ENCODE measurements at places on chromosomes 5 and 9. TPM values are rescaled to one million over a fixed set of nuclear protein-coding genes. Genes with fewer than 3 reads are reported as not detected.

LCN9 gene
- not detected for total RNA-seq

- no peaks in the 10 kb centered on the region for H3K36me3 ChIP-seq
- H3K27me3 ChIP-seq: peaks cover 2% of the 10 kb centered on the region
- no peak overlapping the region for H3K27ac ChIP-seq
- no peak for DNase-seq
These were observed 28.2 kb downstream of the HTR4 start for GRCh38 chr5:148626081-148626613.

DNA sequence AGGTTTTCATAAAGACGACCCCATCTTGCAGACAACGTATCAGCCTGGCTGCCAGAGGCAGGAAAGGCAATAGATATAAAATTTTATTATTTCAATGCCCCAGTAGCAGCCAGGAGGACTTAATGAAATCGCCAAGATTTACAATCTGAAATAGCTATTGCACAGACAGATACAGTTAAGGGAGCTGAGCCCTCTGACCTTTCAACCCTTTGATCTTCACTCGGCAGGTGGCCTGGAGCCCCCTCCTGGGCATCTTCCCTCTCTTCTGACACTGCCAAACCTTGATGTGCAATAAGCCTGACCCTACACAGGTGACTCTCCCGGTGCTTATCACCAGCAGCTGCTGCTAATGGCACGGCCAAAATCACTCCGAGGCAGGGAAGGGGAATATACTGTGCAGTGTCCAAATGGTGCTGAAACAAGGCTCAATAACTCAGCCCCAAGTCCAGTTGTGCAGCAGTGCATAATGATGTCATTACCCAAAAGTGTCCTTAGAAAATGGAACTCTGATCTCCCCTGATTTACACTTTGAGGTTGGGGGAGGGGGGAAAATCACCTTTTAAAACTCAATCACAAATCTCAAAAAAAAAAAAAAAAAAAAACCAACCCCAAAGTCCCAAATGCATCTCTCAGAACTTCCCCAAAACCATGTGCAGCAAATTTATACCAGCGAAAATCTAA lies 242.0 kb downstream of the CRB2 start:
- H3K4me3 ChIP-seq: no peak overlapping the region
- H3K27ac ChIP-seq: no peak overlapping the region
- DNase-seq: no peak
- H3K4me1 ChIP-seq: peaks cover 3% of the 10 kb centered on the region

DNA sequence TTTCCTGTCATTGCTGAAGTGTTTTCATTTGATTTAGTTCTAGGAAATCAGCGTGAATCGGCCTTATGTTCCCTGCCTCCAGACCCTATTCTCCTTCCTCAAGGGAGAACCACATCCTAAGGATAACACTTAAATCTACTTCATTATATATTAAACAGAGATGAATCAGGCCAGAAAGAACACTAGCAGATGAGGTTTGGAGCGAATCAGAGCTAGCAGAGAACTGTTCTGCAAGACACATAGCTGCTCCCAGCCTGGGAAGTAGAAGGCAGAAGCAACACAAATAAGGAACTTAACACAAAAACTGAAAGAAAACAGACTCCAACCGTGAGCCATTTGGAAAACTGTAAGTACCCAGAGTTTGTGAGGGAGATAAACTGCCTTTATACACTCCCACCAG lies 718.2 kb downstream of the SEMA5A start:
- no peak overlapping the region for H3K27ac ChIP-seq
- H3K4me3 ChIP-seq: no peak overlapping the region
- no peaks in the 10 kb centered on the region for H3K36me3 ChIP-seq

TESK1 gene
- 26.0 TPM for total RNA-seq

CCDC152 gene
- 19.9 TPM for total RNA-seq

RLN2 gene
- total RNA-seq: 2.8 TPM

TMOD1 gene
- total RNA-seq: 1.2 TPM

DNA sequence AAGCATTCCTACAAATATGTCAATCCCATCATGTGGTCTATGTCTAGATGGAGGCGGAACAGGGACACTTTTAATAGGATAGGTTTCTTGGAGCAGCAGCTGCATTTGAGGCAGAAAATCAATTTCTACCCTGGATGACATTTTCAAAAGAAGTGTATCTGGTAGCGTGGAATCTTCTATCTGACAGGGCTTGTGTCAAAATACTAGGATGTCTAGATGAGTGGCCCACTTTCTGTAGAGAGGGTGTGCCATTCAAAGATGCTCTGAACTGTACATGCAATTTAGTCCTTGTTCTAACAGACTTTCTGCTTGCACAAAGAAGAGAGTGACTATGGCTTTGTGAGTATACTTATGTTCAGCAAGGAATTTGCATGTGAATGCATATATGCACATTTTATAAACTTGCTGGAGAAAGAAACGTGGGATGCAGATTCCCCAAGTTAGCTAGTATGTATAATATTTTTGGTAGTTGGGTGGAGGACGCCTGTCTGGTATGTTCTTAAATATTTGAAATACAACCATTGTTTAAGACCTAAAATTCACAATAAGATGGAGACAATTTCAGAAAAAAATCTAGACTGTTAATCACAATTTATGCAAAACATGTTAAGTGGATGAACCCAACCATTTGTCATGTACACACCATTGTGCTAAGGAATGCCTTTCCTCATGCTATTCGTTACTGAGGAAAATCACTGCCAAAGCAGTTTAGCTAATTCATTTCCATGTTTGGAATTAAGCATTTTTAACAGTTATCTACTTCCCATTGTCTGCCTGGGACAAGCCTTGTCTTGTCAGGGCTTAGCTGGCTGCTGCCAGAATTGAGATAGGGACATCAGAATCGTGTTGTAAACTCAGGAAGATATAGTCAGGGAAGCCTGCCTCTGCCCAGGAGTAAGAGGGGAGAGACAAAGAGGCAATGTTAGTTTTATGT lies 129.1 kb upstream of the MEF2C start:
- H3K4me3 ChIP-seq: no peak overlapping the region
- no peaks in the 10 kb centered on the region for H3K4me1 ChIP-seq
- no peak overlapping the region for H3K27ac ChIP-seq
- H3K27me3 ChIP-seq: peaks cover 5% of the 10 kb centered on the region

- no peaks in the 10 kb centered on the region for H3K27me3 ChIP-seq
- H3K36me3 ChIP-seq: no peaks in the 10 kb centered on the region
- no peaks in the 10 kb centered on the region for H3K4me1 ChIP-seq
- H3K4me3 ChIP-seq: no peak overlapping the region
- no peak overlapping the region for H3K27ac ChIP-seq
- DNase-seq: no peak
These were observed 159.4 kb downstream of the MYO10 start for GRCh38 chr5:16776611-16777251.

DNA sequence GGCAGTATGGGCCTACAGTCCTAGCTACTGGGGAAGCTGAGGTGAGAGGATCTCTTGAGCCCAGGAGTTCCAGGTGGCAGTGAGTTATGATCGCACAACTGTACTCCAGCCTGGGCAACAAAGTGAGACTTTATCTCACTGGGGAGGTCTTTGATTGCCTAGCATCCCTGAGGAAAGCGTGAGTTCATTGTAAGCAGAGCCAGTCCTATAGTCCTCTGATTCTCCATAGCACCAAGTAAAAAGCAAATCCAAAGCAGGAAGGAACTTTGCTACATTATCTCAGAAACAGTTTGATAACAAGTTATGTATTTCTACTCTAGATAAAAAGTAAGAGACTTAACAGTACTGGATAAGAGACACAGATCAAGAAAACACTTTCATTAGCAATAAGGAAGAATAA lies 37.6 kb downstream of the ANKRD31 start:
- no peak overlapping the region for H3K4me3 ChIP-seq
- H3K36me3 ChIP-seq: no peaks in the 10 kb centered on the region
- no peak overlapping the region for H3K27ac ChIP-seq
- DNase-seq: no peak

GRCh38 chr5:142697356-142698255 lies 11.7 kb upstream of the FGF1 start:
- no peaks in the 10 kb centered on the region for H3K36me3 ChIP-seq
- DNase-seq: no peak
- no peak overlapping the region for H3K4me3 ChIP-seq
- H3K27ac ChIP-seq: no peak overlapping the region

SH3PXD2B gene
- 0.80 TPM for total RNA-seq

- DNase-seq: no peak
- no peak overlapping the region for H3K27ac ChIP-seq
These were observed 125.6 kb downstream of the ALDH1A1 start for GRCh38 chr9:72826996-72827949.

DNA sequence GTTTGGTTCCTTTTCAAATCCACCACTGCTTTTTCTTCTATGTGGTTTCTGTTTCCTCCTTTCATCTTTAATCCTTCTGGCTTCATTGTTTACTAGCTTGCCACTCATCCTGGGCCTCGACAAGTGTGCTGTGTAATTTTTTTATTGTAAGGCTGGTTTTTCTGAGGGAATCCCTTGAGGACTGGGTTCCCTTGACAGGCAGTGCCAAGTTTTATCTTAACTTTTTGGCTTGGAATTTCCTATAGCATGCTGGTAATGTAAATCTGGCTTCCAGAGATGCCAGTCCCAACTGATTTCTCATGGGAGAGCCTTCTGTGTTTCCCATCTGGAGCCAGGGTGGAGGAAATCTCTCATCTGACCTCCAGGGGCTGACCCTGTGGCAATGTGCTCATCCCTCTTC lies 184.7 kb downstream of the ROR2 start:
- H3K4me3 ChIP-seq: no peak overlapping the region
- no peaks in the 10 kb centered on the region for H3K36me3 ChIP-seq
- H3K27me3 ChIP-seq: peaks cover 23% of the 10 kb centered on the region

- no peak overlapping the region for H3K4me3 ChIP-seq
- no peak overlapping the region for H3K27ac ChIP-seq
- peaks cover 3% of the 10 kb centered on the region for H3K4me1 ChIP-seq
- no peak for DNase-seq
- peaks cover 10% of the 10 kb centered on the region for H3K27me3 ChIP-seq
These were observed 385.2 kb downstream of the SPOCK1 start for GRCh38 chr5:137113939-137114338.

DNA sequence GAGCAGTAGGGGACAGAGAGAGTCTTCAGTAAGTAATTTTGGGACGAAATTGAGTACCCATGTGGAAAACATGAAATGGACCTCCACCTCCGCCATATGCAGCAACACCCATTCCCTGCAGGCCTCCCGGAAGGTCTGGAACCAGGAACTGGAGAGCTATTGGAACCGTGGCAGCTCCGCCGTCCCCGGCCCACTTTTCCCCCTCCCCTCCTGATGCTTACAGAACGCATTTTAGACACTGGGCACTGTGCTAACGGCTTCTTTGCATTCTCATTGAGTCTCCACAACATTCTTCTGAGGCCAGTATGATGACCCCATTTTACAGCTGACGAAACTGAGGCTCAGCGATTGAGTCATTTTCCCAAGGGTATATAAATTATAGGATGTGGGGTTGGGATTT lies 20.4 kb upstream of the ZBTB43 start:
- no peaks in the 10 kb centered on the region for H3K4me1 ChIP-seq
- DNase-seq: no peak
- H3K36me3 ChIP-seq: no peaks in the 10 kb centered on the region
- H3K27ac ChIP-seq: no peak overlapping the region
- no peak overlapping the region for H3K4me3 ChIP-seq

GRCh38 chr5:95620030-95620869 lies at the start of gene GPR150:
TSS of gene GPR150 (plus strand) at chr5:95620087. CDS start at chr5:95620276, 189 bp downstream.
- peak within 1 kb of the TSS; percentile 93 for H3K4me3 ChIP-seq
- H3K27ac ChIP-seq: peak within 1 kb of the TSS; percentile 81
- peak; percentile 75 for DNase-seq
- H3K36me3 ChIP-seq: peaks cover 5% of the 10 kb centered on the region
- no peaks in the 10 kb centered on the region for H3K27me3 ChIP-seq

GBGT1 gene
- 1.6 TPM for total RNA-seq

DNA sequence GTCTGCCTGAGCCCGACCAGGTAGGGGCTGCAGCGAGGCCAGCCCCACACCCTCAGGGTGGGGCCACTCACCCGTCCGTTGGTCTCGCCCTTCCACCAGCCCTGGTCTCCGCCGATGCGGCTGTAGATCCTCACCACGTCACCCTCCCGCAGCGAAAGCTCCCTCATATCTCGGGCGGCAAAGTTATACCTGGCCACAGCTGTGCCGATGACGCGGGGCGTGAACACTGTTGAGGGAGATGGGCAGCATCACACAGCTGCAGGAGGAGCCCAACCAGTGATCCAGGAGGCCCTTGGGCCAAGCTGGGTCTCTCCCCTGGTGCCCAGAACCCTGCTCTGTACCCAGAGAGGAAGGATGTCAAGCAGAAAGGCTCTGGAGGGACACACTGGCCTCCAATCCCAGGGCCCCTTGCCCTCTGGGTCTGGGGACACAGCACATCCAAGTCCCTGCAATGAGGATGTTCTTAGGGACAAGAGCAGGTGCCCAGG lies 30.3 kb upstream of the SARDH start:
- no peak for DNase-seq
- no peaks in the 10 kb centered on the region for H3K4me1 ChIP-seq
- no peaks in the 10 kb centered on the region for H3K27me3 ChIP-seq
- H3K36me3 ChIP-seq: peaks cover 15% of the 10 kb centered on the region

- no peak overlapping the region for H3K4me3 ChIP-seq
- H3K36me3 ChIP-seq: no peaks in the 10 kb centered on the region
- H3K4me1 ChIP-seq: no peaks in the 10 kb centered on the region
- H3K27me3 ChIP-seq: no peaks in the 10 kb centered on the region
- no peak overlapping the region for H3K27ac ChIP-seq
- no peak for DNase-seq
These were observed 269.8 kb downstream of the GADD45G start for GRCh38 chr9:89874351-89875321.

UGCG gene
- total RNA-seq: 29.8 TPM

TBCA gene
- total RNA-seq: 220 TPM

DNA sequence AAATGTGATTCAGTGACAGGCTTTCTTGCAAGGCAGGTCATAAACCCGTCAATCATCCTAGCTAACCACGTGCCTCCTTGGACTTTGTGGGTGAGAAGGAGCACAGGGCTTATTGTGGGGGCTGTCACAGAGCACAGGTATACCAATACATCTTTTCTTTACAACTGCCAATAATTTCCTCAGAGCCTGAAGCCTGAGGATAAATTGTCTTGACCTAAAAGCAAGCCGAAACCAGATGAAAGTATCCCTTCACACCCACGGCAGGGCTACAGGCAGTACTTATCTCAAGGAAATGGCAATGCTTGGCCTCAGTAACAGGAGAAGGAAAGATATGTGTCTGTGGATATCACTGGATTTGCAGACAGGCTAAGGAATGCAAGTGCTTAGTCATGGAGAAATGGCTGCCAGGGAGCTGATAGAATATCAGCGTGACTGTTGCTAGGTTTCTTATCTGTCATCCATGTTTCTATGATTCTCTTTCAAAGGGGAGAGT lies 90.3 kb upstream of the ZNF366 start:
- H3K4me3 ChIP-seq: no peak overlapping the region
- H3K4me1 ChIP-seq: no peaks in the 10 kb centered on the region
- no peak for DNase-seq
- no peak overlapping the region for H3K27ac ChIP-seq
